ENCODE measurements at places on chromosomes 5 and 9. TPM values are rescaled to one million over a fixed set of nuclear protein-coding genes. Genes with fewer than 3 reads are reported as not detected.

Gene DNM1
- total RNA-seq: 7.2 TPM

GRCh38 chr5:36423578-36424307 lies 122.0 kb upstream of the RANBP3L start:
- DNase-seq: no peak

Gene PCSK1
- total RNA-seq: 0.14 TPM

Gene PPIP5K2
- total RNA-seq: 60.8 TPM

Gene ZDHHC11
- total RNA-seq: 5.6 TPM

Gene BTNL9
- 10.7 TPM for total RNA-seq

Gene DOCK8
- 19.3 TPM for total RNA-seq

DNA sequence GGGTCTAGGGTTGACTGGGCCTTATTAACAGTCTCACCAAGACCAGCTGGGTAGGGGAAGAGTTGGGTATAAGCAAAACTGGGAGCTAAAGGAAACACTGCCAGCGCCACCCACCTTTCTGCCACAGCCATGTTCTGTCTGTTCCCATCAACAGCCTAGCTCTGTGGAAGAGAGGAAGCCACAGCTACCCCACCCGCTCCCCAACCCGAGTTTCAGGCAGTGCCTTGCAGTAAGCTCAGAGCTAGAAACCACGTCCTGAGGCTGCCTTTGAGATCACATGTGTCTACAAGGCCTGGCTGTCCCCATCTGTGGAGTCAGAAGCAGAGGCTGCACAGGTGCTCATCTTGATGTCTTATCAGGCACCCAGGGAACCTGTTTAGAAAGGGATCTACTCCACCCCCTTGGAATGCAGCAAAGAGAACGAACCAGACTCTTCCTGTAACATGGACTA lies 15.3 kb downstream of the HNRNPH1 start:
- DNase-seq: no peak

Gene AQP7
- total RNA-seq: 1.8 TPM

Gene KIF27
- total RNA-seq: 2.3 TPM

DNA sequence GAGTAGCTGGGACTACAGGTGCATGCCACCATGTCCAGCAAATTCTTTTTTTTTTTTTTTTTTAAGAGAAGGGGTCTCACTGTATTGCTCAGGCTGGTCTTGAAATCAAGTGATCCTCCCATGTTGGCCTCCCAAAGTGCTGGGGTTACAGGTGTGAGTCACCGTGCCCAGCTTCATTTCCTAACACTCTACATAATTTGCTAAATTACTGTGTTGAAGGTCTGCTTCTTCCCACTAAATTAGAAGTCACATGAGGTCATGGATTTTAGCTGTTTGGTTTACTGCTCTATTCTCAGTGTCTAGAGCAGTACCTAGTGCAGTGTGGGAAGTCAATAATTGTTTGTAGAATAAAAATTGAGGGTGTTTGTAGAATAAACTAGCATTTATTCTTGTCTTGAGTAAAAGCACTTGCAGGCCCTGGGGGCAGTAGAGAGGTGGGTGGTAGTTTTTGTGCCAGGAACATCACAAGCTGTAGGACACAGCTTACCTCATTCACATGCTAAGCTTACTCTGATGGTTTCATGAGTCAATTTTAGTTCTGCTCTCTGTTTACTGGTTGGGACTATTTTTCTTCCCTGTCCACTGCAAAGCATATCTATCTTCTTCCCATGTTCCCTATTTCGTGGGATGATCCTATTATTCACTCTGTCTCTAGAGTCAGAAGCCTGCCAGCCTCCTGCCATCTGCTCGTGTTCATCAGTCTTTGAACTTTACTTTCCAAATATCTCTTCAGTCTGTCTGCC lies 7.0 kb downstream of the TEX48 start:
- no peak for DNase-seq

Gene PLCXD3
- total RNA-seq: 5.9 TPM

Gene ZNF483
- 17.8 TPM for total RNA-seq

Gene ZNF474
- 0.92 TPM for total RNA-seq

DNA sequence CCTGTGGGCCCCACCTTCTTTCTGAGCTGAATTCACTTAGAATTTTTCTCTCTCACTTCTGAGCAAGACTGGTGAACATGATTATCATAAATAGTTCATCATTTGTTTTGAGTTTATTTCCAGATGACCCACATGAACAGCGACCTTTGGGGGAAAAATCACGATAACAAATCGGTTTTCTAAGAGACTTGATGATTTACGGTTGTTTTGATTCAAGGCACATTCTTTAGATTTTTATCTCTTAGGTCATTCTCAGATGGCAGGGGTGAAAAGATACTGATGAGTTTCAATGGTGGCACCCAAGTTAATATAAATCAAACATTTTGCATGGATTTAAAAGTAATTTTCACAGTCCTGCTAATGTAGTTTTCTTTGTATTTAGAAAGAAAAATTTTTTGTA lies 95.1 kb downstream of the DMXL1 start:
- DNase-seq: no peak

GRCh38 chr5:176579323-176579722 lies 30.2 kb downstream of the CDHR2 start:
- no peak for DNase-seq
